ENCODE measurements at places on chromosomes 3 and 15. TPM values are rescaled to one million over a fixed set of nuclear protein-coding genes. Genes with fewer than 3 reads are reported as not detected.

DNA sequence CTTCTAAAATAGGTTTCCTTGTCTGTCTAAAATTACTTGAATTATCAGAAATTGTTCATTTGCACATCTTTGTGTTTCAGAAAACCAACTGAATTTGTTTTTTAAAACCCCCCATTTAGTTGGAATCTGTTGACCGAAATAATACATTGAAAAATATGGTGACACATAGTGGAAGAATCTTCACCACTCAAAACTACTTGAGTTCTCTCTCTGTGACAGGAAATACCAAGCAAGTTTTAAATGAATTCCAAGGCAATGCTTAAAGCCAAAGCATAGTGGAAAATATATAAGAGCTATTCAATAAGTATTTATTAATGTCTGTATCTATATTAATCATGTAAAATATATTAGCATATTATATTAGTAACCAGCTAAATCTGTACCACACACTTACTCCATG, 224.9 kb upstream of the COL8A1 start:
- peaks cover 2% of the 10 kb centered on the region for H3K4me1 ChIP-seq
- no peak for DNase-seq
- H3K27ac ChIP-seq: no peak overlapping the region
- no peaks in the 10 kb centered on the region for H3K27me3 ChIP-seq
- H3K36me3 ChIP-seq: no peaks in the 10 kb centered on the region

CLDN11 gene
- total RNA-seq: 164 TPM

GRCh38 chr3:36135863-36136262, 244.4 kb upstream of the STAC start:
- H3K27ac ChIP-seq: no peak overlapping the region
- no peak overlapping the region for H3K4me3 ChIP-seq
- peaks cover 4% of the 10 kb centered on the region for H3K4me1 ChIP-seq
- H3K27me3 ChIP-seq: no peaks in the 10 kb centered on the region

DNA sequence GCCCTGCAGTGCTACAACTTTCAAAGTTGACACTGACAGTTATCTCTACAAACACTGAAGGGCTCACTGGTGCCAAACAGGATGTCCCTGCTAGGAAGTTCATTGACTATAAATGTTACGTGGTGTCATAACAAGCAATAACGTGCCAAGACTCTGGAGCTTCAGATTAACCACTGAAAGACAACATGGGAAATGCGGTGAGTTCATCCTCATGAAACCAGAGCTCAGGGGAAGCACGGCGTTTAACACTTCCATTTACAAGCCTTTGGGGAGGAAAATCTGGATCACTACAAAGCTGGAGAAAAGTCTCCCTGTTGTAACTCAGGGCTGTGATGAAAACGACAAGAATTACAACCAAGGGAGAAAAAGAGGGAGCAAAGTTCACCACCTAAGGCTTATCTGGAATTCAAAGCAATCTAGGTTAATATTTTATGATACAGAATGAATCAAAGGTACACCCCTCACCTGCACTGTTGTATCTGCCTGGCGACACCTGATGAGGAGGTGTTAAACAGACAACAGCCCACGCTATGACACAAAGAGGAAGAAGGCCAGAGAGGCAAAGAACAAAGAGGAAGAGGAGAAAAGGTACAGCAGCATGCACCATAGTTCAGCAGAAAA, 27.0 kb downstream of the SHQ1 start:
- no peak for DNase-seq
- no peak overlapping the region for H3K4me3 ChIP-seq
- peaks cover 7% of the 10 kb centered on the region for H3K4me1 ChIP-seq
- no peak overlapping the region for H3K27ac ChIP-seq
- H3K27me3 ChIP-seq: no peaks in the 10 kb centered on the region

GRCh38 chr3:51075221-51075775, 309.8 kb upstream of the MANF start:
- H3K27ac ChIP-seq: peak overlapping the region; percentile 21
- H3K4me1 ChIP-seq: peaks cover 4% of the 10 kb centered on the region
- H3K36me3 ChIP-seq: no peaks in the 10 kb centered on the region
- H3K4me3 ChIP-seq: no peak overlapping the region

DNA sequence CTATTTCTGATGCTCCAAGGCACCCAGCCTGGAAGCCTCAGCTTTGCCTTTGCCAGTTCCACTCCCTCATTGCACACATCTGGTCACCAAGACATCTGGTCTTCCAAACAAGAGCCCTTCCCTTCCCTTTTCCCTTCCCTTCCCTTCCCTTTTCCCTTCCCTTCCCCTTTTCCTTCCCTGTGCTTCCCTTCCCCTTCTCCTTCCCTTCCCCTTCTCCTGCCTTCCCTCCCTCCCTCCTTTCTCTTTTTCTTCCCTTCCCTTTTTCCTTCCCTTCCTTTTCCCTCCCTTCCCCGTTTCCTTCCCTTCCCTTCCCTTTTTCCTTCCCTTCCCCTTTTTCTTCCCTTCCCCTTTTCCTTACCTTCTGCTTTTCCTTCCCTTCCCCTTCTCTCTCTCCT, 2.4 kb upstream of the CGNL1 start:
- no peak overlapping the region for H3K4me3 ChIP-seq
- peaks cover 17% of the 10 kb centered on the region for H3K4me1 ChIP-seq
- DNase-seq: no peak

CPLX3 gene
- total RNA-seq: 0.14 TPM

CMTM7 gene
- total RNA-seq: 18.0 TPM

DNA sequence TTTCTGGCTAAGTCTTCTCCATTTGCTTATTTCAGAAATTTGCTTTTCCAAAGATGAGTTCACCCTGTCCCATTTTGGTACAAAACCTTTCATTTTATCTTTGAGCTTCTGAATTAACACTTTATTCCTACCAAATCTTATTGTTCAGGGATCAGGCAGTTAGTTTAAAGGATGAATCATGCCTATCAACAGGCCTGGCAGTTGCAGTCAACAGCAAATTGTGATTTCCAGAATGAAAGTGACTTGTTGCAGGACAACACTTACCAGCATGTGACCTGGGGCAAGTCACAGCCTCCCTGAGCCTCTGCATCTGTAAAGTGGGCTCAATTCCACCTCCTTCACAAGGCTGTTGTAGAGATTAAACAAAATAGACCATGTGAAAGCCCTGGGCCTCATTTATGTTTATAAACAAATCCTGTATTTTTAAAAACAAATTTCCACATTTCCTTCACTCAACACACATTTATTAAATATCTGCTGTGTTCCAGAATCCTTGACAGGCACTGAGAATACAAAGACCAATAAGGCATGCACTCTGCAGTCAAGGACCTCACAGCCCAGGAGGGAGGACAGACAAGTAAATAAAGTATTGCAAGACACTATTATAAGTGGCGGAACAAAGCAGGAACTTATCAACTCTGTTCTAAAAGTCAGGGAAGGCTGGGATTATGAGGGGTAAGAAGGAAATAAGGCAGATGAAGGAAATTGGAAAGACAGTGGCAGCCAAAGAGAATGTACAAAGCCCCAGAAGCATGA, 359.1 kb upstream of the IL12A start:
- H3K27ac ChIP-seq: no peak overlapping the region
- no peaks in the 10 kb centered on the region for H3K36me3 ChIP-seq
- DNase-seq: no peak
- H3K27me3 ChIP-seq: no peaks in the 10 kb centered on the region
- no peak overlapping the region for H3K4me3 ChIP-seq

GABRA5 gene
- 0.11 TPM for total RNA-seq

DNA sequence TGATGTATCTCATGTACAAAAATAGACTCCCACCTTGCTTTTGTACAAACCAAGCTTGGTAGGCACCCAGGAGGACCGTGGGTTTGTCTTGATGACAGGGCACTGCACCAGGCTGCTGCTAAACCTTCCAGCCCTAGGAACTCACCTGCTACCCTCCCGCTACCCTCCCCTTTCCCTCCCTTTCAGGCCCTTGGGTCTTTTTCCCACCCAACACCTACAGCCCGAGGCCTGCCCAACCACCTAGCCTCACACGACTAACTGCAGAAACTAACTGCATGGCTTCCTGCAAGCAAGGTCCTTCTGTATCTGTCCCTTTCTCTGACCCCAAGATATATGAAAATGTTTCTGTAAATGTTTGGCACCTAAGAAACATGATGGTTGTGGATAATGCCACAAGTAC, 11.1 kb downstream of the PPM1M start:
- H3K4me3 ChIP-seq: no peak overlapping the region
- H3K27ac ChIP-seq: no peak overlapping the region
- H3K4me1 ChIP-seq: peaks cover 6% of the 10 kb centered on the region
- H3K36me3 ChIP-seq: peaks cover 53% of the 10 kb centered on the region
- no peak for DNase-seq

DNA sequence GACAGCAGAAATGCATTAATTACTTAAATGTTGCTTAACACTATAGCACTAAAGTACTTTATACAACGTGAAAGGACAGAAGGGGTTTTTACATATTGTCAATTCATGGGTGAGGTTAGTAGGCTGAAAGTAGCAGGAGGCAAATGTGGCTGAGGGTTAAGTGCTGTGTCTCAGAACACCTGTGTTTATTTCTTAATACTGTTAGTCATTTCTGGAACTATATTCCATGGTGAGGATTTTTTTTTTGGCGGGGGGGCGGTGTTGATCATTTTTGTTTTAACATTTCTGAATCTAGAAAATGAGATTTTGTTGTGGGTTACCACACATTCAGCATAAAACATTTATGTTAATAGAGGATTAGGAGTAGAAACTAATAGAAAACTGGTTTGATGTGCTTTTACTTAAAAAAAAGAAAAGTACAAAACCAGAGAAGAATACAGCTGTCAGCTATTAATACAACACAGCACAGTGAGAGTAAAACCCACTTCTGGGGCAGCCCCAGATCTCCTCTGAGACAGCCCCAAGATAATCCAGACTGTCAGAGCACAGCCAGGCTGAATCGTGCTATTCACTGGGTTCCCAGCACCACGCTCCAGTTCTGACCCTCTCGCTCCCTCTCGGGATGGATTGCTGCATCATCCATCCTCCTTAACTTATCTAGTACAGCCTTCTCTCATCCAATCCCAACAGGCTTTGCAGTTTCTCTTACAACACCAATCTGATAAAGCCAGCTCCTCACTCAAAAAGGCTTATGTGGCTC, 307.7 kb downstream of the TUSC7 start:
- no peaks in the 10 kb centered on the region for H3K36me3 ChIP-seq
- H3K4me1 ChIP-seq: peaks cover 22% of the 10 kb centered on the region
- peaks cover 7% of the 10 kb centered on the region for H3K27me3 ChIP-seq
- H3K27ac ChIP-seq: no peak overlapping the region
- no peak for DNase-seq

RARB gene
- 117 TPM for total RNA-seq

DNA sequence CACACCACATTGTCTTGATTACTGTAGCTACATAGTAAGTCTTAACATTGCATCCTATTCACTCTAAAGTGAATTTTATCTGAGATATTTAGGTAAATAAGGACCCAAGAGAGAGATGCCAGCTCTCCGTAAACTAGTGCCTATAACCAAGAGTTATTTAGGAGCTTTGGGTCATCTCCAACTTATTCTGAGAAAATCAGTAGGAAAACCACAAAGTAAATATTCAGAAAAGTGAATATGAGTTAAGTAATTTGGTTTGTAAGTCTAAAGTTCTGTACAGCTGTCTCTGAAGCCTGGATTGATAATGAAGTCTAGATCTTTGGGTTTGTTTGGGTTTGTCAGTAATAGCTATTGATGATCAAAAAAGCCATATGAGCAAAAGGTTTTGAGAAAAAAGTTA, 120.0 kb downstream of the FNDC3B start:
- no peaks in the 10 kb centered on the region for H3K27me3 ChIP-seq
- no peak overlapping the region for H3K27ac ChIP-seq
- H3K4me3 ChIP-seq: no peak overlapping the region
- peaks cover 3% of the 10 kb centered on the region for H3K36me3 ChIP-seq
- peaks cover 34% of the 10 kb centered on the region for H3K4me1 ChIP-seq

GRCh38 chr3:157129803-157130466, 30.0 kb downstream of the CCNL1 start:
- peaks cover 37% of the 10 kb centered on the region for H3K4me1 ChIP-seq
- peak overlapping the region; percentile 39 for H3K4me3 ChIP-seq
- DNase-seq: no peak
- H3K27ac ChIP-seq: peak overlapping the region; percentile 85
- H3K36me3 ChIP-seq: no peaks in the 10 kb centered on the region
- no peaks in the 10 kb centered on the region for H3K27me3 ChIP-seq

CCDC39 gene
- total RNA-seq: not detected

GOLGA8J gene
- total RNA-seq: not detected

GRCh38 chr3:136249593-136249992, 547 bp upstream of the PCCB start:
- H3K4me1 ChIP-seq: peaks cover 12% of the 10 kb centered on the region
- H3K27me3 ChIP-seq: no peaks in the 10 kb centered on the region
- no peak for DNase-seq
- peak overlapping the region; percentile 86 for H3K4me3 ChIP-seq

- DNase-seq: no peak
- H3K36me3 ChIP-seq: no peaks in the 10 kb centered on the region
- no peaks in the 10 kb centered on the region for H3K4me1 ChIP-seq
- H3K27me3 ChIP-seq: peaks cover 9% of the 10 kb centered on the region
Observed at GRCh38 chr3:193573403-193574191, 18.9 kb upstream of the ATP13A4 start.

DNA sequence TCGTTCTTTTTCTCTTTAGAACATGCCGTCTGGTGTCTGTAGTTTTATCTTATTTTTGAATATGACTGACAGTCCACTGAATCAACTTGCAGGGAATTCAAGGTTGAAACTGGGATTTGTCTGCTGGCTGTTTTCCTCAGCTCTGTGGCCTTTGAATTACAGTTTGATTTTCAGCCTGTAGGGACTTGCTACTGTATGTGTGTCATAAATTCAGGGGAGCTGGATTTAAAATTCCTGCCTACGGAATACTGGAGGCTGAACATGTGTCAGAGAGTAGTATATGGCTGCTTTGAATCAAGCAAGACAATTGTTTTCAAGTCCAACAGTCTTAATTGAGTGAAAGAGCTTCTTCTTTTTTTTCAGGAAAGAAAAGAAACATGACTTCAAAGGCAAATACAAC, 33.9 kb downstream of the RARB start:
- DNase-seq: no peak
- H3K4me1 ChIP-seq: peaks cover 43% of the 10 kb centered on the region
- H3K36me3 ChIP-seq: peaks cover 35% of the 10 kb centered on the region

ZSCAN2 gene
- 41.7 TPM for total RNA-seq
